ENCODE measurements at places on chromosomes 1 and 21.

DNA sequence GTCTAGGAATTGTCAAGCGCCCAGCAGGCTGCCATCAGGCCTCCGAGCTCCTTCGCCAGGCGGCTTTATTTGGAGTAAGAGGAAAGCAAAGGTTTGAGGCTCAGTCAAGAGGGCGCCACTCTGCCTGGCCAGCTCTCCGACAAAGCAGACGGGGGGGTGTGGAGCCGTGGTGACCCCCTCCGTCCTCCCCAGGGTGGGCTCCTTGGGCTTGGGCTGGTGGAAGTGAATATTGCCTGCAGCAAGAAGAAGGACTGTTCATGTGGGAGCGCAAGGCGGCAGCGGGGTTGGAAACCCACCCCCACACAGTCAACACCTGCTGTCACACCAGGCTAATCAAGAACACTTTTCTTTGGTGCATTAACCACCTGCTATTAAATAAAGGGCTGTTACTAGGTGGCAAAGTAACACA, 14.6 kb downstream of the EPHX1 start:
- no peak for DNase-seq

DNA sequence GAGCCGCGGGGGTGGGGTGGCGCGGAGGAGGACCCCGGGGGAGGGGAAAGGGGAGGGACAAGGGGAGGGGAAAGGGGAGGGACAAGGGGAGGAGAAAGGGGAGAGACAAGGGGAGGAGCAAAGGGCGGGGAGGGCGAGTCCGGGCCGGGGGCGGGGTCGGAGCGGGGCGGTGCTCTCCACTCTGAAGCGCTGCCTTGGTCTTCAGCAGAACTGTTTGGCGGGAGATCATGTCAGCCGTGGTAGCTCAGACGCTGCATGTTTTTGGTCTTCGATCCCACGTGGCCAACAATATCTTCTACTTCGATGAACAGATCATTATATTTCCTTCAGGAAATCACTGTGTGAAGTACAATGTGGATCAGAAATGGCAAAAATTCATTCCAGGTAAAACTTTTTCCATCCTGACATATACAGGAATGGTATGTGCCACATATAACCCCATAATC, 420 bp downstream of the CFAP57 start:
- peak; percentile 93 for DNase-seq

- no peak for DNase-seq
These were observed 9.1 kb downstream of the ABCA4 start for GRCh38 chr1:94111879-94112278.

- no peak for DNase-seq
These were observed 24.9 kb downstream of the PCAT6 start for GRCh38 chr1:202835548-202836072.

DNA sequence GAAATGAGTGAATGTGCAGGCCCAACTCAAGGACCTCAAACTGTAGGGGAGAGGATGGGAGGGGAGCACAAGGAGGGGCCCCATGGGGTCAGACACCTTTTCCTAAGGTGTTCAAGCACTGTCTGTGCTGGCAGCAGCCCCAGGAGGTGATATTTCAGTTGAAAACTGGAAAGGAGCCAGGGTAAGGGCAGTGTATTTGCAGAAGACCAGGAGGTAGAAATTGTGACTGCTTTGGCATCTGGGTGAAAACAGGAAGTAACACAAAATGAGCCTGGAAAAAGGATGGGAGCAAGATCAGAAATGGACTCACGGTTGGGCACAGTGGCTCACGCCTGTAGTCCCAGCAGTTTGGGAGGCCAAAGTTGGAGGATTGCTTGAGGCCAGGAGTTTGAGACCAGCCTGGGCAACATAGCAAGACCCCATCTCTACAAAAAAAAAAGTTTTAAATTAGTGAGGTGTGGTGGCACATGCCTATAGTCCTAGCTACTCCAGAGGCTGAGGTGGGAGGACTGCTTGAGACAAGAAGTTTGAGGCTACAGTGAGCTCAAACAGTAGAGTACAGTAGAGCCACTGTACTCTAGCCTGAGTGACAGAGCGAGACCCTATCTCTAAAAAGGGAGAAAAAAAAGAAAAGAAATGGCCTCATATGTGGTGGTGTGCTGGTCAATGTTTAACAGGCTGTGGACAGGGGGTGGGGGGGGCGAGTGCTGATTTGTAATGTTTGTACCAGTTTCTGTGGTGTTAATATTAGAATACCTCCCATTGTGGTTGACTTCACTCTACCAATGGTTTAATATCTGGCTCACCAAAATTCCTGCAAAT, 76.2 kb upstream of the ANGPTL1 start:
- DNase-seq: no peak

GRCh38 chr21:28148400-28149064, 844.1 kb downstream of the LTN1 start:
- peak; percentile 9 for DNase-seq

DNA sequence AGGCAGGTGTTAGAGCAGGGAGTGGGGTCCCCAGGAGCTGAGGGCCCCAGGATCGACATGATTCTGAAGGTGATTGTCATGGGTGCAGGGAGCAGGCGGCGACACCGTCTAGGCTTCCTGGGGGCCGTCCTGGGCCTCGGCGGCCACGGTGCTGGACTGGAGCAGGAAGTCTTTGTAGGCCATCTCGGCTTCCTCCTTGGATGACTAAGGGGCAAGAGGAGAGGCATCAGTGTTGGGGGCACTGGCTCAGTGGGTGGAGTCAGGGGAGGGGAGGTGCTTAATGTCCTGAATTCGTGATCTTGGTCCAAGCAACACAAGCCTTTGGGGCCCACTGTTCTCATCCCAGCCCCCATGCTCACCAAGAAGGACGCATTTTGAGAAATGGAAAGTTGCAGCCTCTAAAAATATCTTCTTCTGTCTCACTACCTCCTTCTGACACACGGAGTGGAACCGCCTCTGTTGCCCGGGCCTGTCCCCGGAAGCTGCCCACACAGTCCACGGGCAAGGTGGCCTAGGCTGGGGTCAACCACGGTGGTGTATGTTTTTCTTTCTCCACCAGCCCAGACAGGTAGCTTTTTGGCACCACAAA, 8.6 kb upstream of the FCMR start:
- DNase-seq: no peak

DNA sequence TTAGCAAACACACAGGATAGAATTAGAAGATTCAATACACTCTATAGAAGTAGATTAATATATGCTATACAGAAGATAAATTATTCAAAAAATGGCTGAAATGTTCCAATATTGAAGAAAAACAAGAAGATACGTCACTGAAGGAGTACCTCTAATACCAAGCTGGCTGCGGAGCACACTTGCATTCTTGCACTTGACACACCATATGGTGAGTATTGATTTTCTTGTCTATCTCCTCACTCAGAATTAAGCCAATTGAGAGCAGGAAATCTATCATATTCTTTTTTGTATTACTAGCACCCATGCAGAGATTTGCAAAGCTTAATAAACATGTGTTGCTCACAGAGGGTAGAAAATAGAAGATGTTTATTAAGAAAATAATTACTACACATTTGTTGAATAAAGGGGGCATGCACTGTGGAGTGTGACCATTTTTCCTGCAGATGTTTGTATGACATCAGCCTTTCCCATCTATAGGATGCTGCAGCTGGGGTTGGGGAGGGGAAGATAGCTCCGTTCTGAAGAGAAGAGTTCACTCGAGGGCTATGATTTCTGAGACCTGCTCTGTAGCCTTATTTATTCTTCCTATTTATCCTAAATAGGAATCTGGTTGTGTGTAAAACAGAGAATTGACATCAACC, 318.1 kb downstream of the HHIPL2 start:
- DNase-seq: no peak

- no peak for DNase-seq
These were observed 127.7 kb upstream of the HOOK1 start for GRCh38 chr1:59687081-59687480.

DNA sequence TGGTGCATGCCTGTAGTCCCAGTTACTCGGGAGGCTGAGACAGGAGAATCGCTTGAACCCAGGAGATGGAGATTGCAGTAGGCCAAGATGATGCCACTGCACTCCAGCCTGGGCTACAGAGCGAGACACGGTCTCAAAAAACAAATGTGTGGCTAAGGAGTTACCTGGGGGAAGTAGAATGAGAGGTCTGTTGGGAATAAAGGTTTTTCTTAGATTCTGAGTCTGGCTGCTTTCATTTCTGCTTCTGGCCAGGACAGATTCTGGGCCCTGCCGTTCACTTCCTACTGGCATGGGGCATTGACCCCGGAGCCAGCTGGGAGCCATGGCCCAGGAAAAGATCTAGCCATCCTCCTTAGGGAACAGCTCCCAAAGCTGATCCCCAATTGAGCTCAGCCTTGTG, 420 bp upstream of the DCDC2B start:
- DNase-seq: no peak

DNA sequence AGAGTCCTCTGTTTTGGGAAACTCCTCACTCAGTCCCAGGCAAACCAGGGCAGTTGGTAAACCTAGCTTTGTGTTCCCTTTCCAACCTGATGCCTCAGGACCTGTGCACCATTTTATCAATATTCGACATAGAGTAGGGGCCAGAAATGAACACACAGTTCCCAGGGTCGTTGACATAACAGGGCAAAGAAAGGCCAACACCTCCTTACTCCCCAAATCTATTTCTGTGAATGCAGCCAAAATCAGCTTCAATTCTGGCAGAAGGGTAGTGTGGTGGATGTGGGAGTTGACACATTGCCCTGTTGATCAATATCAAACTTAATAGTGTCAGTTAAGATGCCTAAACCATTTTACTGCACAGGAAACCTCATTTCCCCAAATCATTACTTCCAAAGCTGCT, 104.6 kb upstream of the SPATA6 start:
- no peak for DNase-seq

- DNase-seq: no peak
These were observed 15.9 kb downstream of the SARS1 start for GRCh38 chr1:109229531-109230127.

DNA sequence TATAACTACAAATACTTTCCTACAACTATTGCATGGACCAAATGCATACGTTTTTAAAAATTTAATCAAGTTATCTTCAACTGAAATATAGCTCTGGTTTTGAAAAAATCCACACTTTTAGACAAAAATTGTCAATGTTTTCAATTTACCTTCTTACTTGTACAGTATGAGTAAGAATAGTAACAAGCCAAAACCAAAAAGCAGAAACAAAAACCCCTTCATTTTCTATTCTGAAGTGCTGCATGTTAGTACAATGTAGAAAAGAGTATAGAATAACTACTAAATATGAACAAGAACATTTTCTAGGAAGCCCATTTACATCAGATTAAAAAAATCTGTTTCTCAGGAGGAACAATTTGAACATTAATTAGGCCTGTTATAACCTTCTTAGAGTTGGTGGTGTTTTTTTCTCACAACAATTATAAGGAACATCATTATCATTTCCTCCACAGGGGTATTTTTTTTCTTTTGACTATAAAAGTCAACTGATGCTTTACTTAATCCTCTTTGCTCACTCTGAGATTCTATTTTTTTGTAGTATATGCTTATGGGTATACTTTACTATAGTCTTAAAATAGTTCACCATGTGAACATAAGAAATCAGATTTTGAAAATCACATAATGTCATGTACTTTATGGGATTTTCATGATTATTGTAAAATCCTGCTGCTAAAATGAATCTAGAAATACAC, 475.4 kb downstream of the PTBP2 start:
- DNase-seq: no peak

GRCh38 chr1:60470246-60470645, 396.7 kb upstream of the C1orf87 start:
- DNase-seq: no peak

- peak; percentile 85 for DNase-seq
These were observed 151.2 kb downstream of the OMA1 start for GRCh38 chr1:58395355-58395754.

DNA sequence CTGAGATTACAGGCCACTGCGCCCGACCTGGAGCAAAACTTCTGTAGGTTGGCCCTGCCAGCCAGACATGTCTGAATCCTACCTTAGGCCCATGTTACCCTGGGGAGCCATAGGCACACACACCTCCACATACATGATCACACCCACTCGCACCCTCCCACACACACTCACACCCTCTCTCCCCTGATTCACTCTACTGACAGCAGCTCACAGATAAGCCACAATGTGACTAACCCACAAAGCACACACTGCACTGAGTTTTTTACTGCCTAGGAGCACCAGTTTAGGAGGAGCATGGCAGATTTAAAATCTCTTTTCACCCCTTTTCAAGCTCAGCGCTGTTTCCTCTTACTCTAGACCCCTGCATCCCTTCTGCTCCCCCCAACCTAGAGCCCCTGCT, 41.7 kb downstream of the SLC30A1 start:
- DNase-seq: no peak

GRCh38 chr1:209505044-209505443, 78.5 kb upstream of the CAMK1G start:
- DNase-seq: peak; percentile 33

GRCh38 chr1:39698568-39698967, 7.3 kb upstream of the HPCAL4 start:
- no peak for DNase-seq

GRCh38 chr1:18948913-18949685, 7.4 kb downstream of the IFFO2 start:
- DNase-seq: peak; percentile 78
